ENCODE measurements at places on chromosomes 1 and 21.

GRCh38 chr1:206521127-206521526, 13.8 kb downstream of the RASSF5 start:
- DNase-seq: no peak

DNA sequence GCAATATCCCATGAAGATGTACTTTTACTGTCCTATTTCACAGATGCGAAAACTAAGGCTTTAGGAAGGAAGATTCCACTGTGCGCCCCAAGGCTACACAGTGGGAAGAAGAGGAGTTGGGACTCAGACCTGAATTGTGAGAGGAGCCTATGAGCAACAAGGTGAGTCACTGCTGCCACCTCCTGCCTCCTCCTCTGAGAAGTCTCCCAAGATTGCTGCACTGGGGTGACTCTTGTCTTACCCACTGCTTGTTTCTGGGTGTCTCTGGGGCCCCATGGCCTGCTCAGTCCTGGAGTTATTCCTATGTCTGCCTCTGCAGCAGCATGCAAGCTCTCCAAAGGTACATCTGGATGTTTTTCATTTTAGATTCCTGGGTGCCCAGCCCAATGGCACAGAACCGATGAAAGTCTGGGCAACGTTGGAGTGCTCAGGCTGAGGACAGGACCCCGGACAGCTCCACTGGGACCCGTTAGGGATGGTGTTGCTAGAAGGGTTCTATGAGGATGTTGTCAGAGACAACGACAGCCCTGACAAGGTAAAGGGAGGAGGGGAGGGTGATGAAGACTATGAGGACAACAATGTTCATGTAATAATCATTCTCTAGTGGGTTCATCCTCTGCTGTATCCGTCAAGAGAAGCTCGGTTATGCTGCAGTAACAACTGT, 11.0 kb upstream of the C1QA start:
- no peak for DNase-seq

- no peak for DNase-seq
Measured at GRCh38 chr1:115429241-115429640, 91.2 kb upstream of the NGF start.

DNA sequence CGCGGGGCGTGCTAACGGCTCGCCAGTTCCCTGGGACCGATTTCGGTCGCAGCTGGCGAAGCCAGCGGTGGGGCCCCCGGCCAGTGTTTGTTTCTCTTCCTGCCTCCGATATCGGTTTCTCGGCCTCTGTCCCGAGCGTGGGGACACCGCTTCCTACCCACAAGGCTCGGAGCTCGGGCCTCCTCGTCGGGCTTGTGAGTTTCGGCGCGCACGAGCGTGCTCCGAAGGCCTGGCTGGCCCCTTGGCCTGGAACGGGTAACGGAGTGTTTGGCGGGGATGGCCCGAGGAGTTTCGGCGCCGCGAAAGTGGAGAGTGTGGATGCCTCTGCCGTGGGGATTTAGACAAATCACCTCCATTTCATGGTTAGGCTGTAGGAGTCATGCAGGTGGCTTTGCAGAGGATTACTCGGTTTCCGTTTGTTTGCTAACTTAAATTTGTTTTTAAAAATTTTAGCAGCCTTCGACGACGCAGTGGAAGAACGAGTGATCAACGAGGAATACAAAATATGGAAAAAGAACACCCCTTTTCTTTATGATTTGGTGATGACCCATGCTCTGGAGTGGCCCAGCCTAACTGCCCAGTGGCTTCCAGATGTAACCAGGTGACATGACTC, 559 bp downstream of the RBBP4 start:
- no peak for DNase-seq
